Activated T-cell treated with anti-CD3 and anti-CD28 coated beads, Interleukin-2, amount 50 U/mL, for 72 hours (primary cell): ENCODE measurements at places on chromosomes 1 and 21. TPM values are rescaled to one million over a fixed set of nuclear protein-coding genes. Genes with fewer than 3 reads are reported as not detected.

GRCh38 chr1:28370239-28371009 is 884 bp downstream of the PHACTR4 start:
- DNase-seq = peak; percentile 31

GRCh38 chr1:28449904-28450303 is 55.9 kb upstream of the RCC1 start:
- peak; percentile 68 for DNase-seq

- DNase-seq = no peak
Measured at GRCh38 chr1:110616587-110616986, 10.4 kb upstream of the KCNA2 start.

DNA sequence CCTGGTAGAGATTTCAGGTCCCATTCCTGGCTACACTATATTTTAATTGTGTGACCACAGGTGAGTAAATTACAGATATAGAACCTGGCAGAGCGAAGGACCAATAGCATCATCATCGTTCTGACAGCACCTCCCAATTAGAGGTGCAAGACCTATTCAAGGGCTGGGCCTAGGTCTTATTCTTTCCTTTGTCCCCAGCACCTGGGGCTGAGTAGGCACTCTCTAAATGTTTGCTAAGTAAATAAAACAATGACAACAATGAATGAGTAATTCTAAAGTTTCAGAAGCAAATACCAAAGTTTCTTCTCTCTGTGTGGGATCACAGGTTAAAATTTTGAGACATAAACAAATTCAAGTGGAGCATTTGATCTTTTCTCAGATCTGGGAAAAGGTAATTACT is 32.7 kb downstream of the BEND5 start:
- no peak for DNase-seq

GRCh38 chr1:228158151-228159007 is 7.2 kb upstream of the IBA57 start:
- no peak for DNase-seq

DNA sequence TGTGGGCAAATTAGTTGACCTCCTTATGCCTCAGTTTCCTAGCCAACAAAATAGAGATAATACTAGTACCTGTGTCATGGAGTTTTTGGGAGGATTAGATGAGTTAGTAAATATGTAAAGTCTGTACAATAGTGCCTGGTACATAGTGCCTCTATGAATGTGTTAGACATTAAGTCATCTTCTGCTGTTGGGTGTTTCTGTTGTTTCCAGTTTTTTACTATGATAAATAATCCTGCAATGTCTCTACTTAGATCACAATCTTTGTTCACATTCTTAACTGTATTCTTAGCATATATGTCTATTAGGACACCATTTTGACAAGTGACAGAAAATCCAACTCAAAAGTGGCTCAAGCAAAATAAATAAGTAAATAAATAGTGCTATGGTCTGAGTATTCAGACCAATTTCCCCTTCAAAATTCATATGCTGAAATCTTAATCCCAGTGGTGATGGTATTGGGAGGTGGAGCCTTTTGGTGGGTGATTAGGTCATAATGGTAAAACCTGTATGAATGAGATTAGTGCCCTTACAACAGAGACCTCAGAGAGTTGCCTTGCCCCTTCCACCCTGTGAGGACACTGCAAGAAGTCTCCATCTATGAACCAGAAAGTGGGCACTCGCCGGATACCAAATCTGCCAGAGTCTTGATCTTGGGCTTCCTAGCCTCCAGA is 84.3 kb downstream of the DIRAS3 start:
- no peak for DNase-seq

- no peak for DNase-seq
Measured at GRCh38 chr1:175646439-175647209, 96.8 kb downstream of the TNR start.

DNA sequence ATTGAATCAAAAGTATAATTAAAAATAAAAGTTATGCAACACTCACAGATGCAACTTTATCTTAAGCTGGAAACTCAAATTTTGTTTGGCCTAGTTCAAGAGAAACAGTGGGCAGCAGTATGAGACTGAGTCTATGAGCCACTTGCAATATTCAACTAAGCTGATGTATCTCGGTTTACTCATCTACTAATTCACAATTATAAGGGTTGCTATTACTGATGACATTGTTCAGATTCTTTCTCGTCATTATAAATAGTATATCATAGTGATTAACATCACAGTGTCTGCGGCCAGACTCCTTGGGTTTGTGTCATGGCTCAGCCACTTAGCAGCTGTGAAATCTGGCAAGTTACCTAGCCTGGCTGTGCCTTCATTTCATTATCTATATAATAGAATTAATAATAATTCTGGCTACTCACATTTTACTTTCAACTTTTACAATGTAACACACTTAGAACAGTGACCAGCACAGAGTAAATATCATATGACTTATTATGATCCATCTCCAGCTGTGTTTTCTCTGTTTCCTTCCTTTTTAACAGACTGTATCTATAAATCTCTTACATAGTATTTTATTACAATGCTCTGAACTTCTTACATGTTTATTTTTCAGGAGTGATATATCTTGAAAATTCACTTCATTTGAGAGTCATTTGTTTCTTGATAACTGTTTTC is 194.3 kb upstream of the RGS18 start:
- DNase-seq = no peak

GRCh38 chr1:51527144-51527543 is 8.1 kb upstream of the EPS15 start:
- DNase-seq = no peak

GRCh38 chr21:33886321-33886720 is 29.3 kb downstream of the ATP5PO start:
- no peak for DNase-seq

DNA sequence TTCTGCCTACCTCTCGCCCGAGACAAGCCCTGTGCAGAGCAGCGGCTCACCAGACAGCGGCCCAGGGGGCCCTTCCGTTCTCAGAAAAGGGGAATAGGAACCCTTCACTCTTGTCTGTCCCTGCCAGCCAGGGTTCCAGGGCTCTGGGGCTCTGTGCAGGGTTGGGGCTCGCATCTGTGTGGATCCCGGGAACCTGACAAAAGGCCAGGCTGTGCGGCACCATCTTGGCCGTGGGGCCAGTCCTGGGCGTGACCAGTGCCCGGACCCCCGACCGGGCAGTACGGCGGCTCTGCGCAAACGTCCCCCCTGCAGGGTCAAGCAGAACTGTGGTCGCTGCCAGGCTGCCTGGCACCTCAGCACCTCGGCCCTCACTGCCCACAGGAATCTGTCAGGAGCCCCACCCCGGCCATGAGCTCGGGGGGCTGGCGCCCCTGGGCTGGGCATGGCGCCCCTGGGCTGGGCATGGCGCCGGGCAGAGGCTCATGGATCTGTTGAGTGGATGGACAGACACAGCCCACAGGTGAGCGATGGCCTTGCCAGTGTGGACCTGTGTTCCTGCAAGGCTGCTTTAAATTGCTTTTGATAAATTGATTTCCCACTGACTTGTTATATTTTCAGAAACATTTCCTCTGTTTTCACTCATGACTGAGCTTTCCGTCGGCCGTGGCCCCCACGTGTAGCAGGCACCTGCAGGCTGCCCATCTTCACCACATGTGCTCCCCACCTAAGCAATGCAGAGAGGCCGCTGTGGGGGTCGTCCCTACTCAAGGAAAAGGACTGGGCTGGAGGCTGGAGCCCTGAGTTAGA is 59.0 kb downstream of the SLX9 start:
- DNase-seq = no peak

DNA sequence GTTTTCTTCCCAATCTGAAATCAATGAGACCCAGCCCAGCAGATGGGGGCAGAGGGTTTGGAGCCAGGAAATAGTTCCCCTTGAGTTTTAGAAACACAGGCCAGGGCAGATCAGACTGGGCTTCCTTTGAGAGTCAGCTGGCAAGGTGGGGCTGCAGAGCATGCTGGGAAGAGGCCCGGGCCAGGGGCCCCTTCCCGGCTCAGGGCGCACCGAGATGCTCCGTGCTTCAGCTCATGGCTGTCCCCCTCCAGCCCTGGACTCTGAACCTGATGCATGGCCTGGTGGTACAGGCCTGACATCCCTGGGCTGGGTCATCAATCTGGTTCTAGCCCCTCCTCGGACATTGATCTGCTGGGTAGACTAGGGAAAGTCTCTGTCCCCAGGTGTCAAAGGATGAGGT is 65.1 kb upstream of the RUNX3 start:
- DNase-seq = no peak

GRCh38 chr1:246178717-246179311 is 328.3 kb downstream of the SMYD3 start:
- DNase-seq = no peak

DNA sequence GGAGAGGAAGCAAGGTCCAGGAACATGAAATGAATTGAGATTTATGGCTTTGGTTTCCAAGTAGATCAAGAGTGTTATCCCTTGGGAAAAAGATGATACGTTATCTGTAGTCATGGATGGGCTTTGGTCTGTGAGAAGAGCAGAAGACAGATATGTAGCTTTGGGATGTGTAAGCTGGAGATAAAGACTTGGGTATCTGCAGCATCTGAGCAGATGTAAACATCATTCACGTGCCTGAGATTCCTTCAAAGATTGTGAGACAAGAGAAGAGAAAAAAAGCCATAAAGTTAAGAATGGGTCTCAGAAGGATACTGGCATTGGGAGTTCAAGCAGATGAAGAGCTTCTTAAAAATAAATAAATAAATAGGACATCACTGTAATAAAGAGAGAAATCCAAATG is 217.8 kb downstream of the PTPRC start:
- DNase-seq = no peak

DNA sequence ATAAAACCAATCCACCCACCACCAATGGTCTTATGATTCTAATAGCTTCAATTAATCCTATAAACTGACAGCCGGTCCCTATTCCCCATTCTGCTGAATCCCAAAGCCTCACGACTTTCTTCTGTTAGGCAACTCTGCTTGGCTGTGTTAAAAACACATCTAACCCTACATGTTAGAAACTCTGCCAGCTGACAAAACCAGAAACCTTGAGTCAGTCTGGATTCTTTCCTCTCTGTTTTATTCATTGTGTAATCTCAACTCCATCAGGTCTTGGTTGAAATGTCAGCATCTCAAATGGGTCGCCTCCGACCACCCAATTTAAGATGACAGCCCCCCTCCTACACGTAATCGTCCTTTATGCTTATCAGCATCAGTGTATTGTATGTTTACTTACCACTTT is 312.1 kb downstream of the DISC1 start:
- DNase-seq = no peak

GRCh38 chr1:24048205-24048869 is 63.6 kb downstream of the MYOM3 start:
- no peak for DNase-seq

DNA sequence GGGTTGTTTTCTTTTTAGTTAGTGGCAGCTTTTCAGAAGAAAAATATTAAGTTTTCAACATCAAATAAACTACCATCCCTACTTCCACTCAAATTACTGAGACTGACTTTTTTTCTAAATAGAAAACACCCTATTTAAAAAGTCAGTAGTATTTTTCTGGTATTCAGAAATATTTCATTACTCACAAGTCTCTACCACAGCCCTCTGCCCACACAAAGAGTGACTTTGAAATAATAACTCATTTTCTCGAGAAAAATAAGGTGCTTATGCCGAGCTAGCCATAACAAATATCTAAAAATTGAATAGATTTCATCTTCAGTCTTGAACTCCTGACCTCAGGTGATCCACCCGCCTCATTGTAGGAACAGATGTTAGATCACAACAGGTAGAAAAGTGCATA is 41.8 kb upstream of the USP25 start:
- DNase-seq = no peak

GRCh38 chr1:181919542-181919941 is 142.0 kb downstream of the ZNF648 start:
- DNase-seq = no peak

DNA sequence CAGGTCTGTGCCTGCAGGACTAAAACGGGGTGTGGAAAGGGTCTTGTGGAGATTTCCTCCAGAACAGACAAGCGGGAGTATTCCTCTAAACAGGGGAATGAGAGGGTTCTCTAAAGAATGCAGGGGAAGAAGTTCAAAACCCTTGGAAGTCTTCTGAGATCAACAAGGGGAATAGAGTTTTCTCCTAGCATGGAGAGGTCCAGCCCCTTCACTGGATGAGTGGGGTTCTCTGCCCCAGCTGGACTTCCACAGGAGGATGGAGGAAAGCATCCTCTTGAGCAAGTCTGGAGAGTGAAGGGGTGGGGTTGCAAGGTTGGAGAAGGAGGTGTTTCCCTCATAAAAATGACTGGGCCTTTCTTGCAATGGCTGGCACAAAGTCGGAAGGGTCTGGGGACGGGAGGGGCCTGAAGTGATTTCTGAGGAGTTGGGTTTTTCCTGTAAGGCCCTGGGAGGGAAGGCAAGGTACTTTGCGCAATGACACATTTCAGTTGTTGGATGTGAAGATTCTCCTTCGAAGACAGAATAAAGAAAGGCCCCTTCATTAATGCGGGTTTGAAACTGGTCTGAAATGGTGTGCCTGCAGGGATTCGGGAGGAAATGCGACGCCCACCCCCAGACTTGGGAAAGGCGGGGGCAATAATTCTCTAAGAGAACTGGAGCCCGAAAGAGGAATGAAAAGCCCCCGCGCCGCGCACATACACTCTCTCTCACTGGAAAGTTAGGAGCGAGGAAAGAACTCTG is 884 bp downstream of the SPATA6 start:
- no peak for DNase-seq

GRCh38 chr1:207241164-207241934 is 80.1 kb upstream of the CD55 start:
- no peak for DNase-seq

DNA sequence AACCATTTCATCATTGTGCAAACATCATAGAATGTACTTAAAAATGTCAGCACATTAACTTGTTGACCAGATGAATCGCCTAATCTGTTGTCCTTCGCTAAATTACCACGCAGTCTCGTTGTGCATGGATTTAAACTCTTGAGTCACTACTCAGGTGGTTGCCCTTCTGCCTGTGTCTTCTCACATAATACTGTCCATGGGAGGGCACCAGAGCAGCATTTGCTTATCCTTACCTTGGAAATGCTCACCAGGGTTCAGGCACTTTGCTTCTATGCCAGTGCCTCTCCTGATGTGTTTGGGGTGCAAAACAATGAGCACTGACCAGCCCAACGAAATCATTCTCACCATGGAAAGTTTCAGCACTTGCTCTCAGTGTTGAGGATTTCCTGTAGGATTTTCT is 559.9 kb downstream of the RWDD3 start:
- no peak for DNase-seq

GRCh38 chr1:113325022-113325421 is 65.3 kb upstream of the MAGI3 start:
- DNase-seq = no peak

GRCh38 chr1:7046314-7046713 is 261.1 kb downstream of the CAMTA1 start:
- no peak for DNase-seq

GRCh38 chr1:55276671-55277376 is 61.7 kb upstream of the USP24 start:
- DNase-seq = no peak

Gene IRF6
- 0.49 TPM for total RNA-seq

Gene HEYL
- 0.89 TPM for total RNA-seq

Gene TRIM58
- total RNA-seq = 0.21 TPM

Gene LYPD8
- not detected for total RNA-seq

Gene DCDC2B
- 0.21 TPM for total RNA-seq

Gene HCRTR1
- total RNA-seq = not detected

Gene SPRR2F
- not detected for total RNA-seq

Gene LMOD1
- total RNA-seq = not detected

Gene TMEM53
- total RNA-seq = 3.8 TPM

Gene FCRL6
- total RNA-seq = 0.16 TPM

Gene RHEX
- not detected for total RNA-seq

Gene RNU1-4
- 1,278 TPM for total RNA-seq

Gene STIL
- total RNA-seq = 26.8 TPM

Gene HAO2
- not detected for total RNA-seq

Gene PALMD
- total RNA-seq = not detected

Gene P3H1
- 36.0 TPM for total RNA-seq

Gene KIF21B
- total RNA-seq = 91.7 TPM

Gene S100A7
- not detected for total RNA-seq

Gene COL11A1
- total RNA-seq = not detected
